ENCODE measurements at places on chromosomes 2 and 18.

DNA sequence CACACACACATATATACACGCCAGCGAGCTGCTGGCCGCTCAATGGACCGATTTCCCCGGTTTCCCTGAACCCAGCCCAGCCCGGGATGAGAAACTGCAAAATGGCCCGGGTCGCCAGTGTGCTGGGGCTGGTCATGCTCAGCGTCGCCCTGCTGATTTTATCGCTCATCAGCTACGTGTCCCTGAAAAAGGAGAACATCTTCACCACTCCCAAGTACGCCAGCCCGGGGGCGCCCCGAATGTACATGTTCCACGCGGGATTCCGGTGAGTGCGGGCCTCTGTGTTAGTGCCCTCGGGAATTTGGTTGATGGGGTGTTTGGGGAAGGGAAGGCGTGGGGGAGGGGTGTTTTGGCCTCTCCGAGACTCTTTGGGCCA lies 392 bp downstream of the ST8SIA3 start:
- no peak for DNase-seq

- DNase-seq, result peak; percentile 79
Measured at GRCh38 chr18:41875094-41875780, 79.8 kb upstream of the PIK3C3 start.

DNA sequence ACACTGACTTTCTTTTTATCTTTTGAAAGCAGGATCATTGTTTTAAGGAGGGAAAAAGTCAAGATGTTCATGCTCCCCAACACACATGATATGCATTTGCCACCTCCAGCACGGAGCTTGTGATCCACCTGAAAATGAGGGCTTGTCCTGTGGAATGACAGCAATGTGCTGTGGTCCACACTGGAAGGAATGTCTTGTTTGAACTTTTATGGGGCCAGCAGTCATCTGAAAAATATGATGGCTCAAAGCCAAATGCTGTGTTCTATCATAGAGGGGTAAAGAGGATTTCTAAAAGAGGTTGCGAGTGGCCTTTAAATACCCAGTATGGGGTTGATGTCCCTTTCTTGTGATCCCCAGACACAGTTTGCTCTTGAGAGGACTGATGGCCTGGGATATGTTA lies 226.5 kb upstream of the SPRED2 start:
- peak; percentile 77 for DNase-seq

GRCh38 chr2:128474962-128475361 lies 156.3 kb upstream of the HS6ST1 start:
- no peak for DNase-seq

DNA sequence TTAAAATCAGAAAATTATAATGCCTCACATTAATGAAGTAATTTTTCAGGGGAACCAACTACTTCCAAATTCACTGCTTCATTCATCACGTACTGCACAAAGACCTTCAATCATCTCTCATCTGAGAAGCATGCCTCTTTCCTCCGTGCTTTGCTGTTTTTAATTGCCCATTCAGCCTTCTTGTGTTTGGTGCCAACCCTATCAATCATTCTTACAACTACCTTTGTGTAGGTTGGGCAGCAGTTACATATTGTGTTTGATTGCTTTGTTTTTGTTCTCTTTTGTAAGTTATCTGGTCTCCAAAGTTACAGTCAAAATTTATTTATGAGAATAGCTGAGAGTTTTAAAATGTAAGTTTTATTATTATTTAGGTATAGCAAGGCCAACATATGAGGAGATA lies 549.0 kb upstream of the SLC8A1 start:
- no peak for DNase-seq

Measured in fibroblast of upper back skin (primary cell).